ENCODE measurements at places on chromosomes 11 and 22.

- DNase-seq: no peak
Measured at GRCh38 chr11:9562716-9563115, 10.8 kb upstream of the WEE1 start.

GRCh38 chr11:123308077-123308476 is 113.0 kb upstream of the CLMP start:
- no peak for DNase-seq

GRCh38 chr11:10600570-10601248 is 32.2 kb upstream of the LYVE1 start:
- DNase-seq: peak; percentile 68

DNA sequence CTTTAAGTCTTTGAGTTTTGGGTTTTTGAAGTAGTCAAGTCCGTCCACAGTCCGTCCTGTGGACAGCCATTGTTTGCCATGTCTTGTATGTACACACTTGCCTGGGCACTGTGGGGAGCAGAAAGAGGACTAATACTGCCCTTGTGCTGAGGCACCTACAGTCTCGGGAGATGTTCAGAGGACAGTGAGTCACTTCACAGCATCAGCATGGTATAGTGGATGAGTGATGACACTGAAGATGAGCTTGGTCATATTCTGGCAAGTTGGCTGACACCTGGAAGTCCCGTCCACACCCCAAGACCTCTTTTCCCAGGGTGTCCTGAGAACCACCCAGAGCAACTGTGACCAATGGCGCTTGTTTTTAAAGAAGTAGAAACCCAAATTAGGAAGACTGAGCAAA is 29.2 kb downstream of the NF2 start:
- DNase-seq: no peak

DNA sequence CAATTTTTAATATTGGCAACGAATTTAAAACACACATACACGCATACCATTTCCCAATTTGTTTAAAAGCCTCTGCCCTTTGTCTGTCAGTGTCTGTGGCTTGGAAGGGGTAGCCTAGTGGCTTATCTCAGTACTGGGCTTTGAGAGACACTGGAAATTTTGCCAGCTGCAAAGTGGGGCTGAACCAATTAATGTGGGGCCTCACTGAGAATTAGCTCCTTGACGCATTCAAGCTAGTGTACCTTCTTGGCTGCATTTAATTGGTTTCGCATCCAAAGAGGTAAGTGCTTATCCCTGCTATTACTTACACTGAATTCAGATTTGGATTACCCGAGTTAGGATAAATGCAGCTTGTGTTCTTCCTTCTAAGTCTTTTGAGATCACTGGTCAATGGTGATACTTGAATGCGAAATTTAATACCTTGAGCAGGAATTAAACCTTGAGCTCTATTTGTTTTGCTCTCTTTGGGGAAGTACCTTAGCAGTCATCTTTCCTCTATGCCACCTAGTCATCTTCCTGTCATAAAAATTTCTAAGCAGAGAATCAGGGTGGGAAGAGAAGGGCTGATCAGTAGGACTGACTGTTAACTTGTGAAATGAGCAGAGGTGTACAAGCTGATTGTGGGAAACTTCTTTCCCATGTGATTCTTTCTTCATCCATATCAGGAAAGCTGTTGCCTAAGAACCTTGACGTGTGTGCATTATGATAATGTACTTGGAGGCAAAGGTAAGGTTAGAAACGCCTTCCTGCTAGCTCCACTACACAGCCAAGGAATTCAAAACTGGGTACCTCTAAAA is 187.7 kb upstream of the E2F8 start:
- no peak for DNase-seq

DNA sequence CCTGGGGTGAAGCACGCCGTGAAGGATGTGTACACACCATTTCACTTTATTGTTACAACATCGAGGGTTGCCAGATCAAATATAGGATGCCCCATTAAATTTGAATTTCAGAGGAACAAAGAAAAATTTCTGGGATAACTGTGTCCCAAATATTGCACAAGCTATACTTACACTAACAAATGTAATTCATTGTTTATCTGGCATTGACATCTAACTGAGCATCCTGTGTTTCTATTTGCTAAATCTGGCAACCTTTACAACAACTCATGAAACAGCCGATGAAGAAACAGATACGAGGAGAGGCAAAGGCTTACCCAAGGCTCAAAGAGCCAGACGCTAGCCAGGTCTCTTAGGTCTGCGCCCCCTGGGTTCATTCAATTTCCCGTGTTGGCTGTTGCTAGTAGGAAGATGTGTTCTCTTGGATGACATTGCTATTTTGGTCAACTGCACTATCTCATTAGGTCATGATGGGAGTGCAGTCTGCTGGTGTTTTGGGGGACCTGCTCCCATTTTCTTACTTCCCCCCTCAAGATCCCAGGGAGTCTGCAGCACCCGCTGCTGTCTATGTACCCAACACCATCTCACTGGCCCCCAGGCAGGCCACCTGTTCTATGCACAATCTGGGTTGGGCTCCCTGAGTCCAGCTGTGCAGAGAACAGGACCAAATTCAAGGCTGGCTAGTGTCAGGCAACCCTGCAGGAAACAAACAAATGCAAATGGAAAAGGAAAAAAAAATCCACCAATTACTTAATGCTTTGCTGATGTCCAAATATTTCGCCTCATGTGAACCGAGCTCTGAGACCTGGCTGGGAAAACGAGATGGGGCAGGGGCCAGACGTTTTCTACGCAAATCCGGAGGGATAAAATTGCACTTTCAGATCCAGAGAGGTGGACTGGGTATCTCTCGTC is 560.9 kb downstream of the MIAT start:
- no peak for DNase-seq

DNA sequence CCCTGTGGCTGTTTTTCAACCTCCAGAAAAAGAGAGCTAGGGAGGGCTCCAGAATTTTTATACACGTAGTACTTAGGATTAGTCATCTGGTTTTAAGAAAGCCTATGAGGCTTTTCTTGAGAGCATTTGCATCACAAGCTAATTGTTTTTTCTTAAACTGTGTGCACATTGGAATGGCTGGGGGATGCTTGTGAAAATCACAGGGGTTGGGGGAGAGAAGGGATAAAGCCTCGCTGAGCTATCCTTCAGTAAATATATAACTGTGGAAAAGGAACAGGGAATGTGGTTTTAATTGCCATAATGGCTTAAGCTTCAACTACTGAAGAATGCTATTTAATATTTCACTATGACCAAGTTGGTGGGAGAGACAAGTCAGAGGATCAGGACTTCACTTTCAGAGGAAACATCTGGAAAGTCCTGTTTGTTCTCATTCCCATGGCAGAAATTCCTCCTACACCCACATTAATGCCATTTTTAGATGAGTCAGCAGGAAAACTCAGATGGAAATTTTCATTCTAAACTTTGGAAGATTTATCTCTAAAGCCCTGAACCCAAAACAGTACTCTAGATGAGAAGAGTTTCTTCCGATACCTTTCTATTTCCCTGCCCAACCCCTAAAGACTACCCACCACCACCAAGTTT is 591.3 kb downstream of the LRRC4C start:
- DNase-seq: no peak

DNA sequence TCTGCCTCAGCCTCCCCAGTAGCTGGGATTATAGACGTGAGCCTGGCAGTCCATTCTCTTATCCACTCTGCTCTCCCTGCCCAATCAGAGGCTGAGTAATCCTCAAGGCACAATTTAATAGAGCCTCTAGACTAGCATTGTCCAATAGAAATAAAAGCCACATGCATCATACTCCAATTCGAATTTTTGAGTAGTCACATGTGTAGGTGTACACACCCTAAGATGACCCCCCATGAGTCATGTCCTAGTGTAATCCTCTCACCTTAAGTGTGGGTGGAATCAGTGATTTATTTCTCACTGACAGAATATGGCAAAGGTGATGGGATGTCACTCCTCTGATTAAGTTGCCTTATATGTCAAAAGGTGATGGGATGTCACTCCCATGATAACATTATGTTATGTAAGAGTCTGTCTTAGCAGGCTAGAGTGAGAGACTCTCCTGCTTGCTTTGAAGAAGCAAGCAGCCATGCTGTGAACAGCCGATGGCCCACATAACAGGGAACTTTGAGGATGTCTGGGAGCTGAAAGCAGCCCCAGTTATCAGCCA is 61.3 kb downstream of the MN1 start:
- no peak for DNase-seq

GRCh38 chr22:44664149-44664548 is 37.9 kb upstream of the PRR5 start:
- peak; percentile 50 for DNase-seq

- DNase-seq: no peak
Measured at GRCh38 chr22:36136475-36136874, 24.1 kb downstream of the APOL3 start.

- DNase-seq: peak; percentile 46
Measured at GRCh38 chr11:6438979-6439571, 1.7 kb downstream of the HPX start.

GRCh38 chr11:71990701-71991100 is 8.0 kb upstream of the IL18BP start:
- DNase-seq: no peak

DNA sequence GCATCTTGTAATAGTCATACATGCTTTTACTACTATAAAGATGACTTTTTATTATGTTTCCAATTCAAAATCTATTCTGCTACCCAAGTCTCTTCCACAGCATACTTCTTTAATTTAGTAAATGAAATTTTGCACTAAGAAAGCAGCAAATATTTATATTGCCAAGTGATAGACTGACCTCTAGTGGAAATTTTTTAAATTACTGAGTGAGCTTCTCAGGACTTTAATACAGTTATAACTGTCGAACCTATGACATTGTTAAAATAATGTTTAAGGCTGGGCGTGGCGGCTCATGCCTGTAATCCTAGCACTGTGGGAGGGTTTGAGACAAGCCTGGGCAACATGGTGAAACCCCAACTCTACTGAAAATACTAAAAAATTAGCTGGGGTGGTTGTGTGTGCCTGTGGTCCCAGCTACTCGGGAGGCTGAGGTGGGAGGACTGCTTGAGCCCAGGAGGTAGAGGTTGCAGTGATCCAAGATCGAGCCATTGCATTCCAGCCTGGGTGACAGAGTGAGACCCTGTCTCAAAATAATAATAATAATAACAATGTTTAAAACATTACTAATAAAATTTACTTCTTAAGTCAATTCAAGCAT is 27.3 kb downstream of the STK33 start:
- peak; percentile 76 for DNase-seq

DNA sequence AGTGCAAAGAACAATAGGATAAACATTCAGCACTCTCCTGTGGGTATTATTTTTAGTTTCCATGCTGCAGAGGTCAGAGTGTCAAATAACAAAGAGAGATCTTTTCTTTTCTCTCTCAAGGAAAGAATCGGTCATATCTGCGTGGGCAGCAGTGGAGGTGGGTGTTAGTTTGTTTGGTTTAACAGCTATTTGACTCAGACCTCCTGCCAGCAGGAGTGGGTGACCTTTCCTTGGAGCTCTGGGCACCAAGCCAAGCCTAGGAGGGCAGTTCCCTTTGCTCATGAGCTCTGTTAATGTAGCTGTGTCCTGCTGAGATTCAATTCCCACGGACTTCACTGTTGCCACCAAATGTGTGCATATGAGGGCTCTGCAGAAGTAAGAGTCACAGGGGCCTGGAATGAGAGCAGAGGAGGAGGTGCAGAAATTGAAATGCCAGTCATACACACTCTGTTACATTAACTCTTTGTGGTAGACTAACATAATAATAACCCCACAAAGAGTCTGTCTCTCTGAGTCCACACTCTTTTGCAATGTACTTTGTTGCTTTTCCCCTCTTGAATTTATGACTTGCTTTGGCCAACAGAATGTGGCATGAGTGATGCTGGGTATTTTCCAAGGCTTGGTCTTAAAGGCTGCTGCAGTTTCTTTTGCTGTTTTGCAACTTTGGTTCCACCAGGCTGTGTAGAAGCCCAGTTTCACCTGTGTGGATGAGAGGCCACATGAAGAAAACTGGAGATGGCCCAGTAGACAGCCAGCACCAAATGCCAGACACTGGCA is 76.0 kb upstream of the GRK3 start:
- peak; percentile 88 for DNase-seq

DNA sequence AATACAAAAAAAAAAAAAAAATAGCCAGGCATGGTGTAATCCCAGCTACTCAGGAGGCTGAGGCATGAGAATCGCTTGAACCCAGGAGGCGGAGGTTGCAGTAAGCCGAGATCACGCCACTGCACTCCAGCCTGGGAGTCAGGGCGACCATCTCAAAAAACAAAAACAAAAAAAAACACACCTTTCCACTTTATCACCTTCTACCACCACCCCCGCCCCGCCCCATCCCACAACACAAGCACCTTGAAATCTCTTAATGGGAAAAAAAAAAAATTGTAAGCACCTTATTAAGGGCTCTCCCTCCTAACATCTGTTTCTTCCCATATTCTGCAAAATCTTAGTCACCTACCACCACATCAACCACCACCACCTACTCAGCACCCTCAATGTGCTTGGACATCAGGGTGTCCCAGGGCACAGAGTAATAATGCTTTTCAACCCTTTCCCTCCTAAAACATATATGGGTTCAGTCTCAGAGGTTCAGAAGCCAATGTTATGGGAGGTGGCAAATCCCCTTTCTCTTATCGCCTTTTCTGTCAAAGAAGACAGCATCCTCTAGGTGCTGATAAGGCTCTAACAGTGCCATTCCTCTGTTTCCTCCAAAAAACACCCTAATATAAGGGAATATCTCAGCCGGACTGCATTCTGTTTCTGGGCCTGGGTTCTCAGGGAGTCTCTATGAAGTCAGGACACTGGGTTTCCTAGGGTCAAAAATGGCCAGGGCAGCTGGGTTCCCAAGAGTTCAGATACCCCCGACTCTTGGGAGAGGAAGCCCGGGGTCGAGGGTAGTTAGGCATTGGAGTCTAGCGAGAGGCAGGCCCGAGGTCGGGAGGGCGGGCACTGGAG is 718 bp downstream of the INTS5 start:
- no peak for DNase-seq

DNA sequence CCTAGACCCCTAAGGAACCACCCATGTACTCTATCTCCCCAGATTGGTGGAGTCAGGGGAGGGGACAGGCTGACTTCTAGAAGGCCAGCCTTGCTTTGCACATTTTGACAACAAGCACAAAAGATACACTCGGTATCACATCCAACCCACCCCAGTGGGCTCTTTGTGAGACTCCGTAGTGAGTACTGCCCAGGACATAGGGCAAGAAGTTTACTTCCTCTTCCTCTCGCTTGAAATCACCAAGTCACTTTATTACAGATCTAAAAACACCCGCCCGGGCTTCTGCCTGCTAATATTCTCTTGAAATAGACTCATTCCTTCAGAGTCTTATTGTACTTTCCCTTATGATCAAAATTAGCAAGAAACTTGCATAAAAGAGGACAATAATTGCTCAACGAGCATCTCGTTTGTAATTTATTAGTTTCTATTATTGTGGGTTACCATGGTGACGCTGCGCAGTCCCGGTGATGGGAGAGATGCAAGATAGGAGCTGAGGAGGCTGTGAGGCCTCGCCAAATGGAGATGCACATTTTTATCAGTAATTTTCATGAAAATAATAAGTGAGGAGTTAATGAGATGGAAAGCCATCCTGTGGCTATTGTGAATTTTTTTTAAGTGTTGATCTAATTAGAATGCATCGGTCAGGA is 96.9 kb downstream of the FEZ1 start:
- no peak for DNase-seq
